ENCODE measurements at places on chromosomes 5 and 9.

DNA sequence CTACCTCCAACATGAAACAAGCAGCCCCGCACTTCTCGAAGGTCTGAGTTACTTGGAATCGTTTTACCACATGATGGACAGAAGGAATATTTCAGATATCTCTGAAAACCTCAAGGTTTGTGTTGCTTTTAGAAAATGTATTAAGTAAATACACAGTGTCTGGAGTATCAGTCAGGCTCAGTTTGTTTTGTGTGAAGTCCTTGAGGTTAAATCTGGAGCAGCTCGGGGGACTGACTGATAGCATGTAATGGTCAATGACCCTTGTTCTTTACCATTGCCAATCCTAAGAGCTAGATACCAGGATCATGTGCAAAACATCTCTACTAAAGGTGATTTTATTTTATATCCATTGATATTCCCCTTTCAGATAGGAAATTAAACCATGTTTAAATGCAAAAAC is 26.9 kb upstream of the LNPEP start:
- no peak for DNase-seq

DNA sequence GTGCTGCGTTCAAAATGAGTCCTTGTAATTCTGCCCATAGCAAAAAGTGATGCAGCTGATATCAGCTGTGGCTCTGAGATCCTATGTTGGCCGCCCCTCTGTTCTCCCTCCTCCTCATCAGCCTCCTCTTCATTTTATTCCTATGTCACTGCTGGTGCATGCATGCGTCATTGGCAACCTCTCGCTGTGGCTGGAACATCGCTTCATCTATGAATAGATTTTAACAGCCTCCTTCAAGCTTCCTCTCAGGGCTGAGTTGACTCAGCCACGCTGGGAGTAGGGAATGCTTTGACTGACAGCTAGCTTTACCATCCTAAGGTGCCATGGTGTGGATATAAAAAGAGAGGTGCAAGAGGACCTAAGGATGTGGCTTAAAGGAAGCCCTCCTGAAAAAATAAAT is 303.5 kb downstream of the PLK2 start:
- no peak for DNase-seq

- peak; percentile 70 for DNase-seq
These were observed at the start of gene NME5 for GRCh38 chr5:138138949-138139780. NME5 (minus strand) TSS chr5:138139428; CDS start chr5:138138780, 648 bp downstream.

- DNase-seq: no peak
These were observed 94.1 kb upstream of the FST start for GRCh38 chr5:53386341-53386740.

DNA sequence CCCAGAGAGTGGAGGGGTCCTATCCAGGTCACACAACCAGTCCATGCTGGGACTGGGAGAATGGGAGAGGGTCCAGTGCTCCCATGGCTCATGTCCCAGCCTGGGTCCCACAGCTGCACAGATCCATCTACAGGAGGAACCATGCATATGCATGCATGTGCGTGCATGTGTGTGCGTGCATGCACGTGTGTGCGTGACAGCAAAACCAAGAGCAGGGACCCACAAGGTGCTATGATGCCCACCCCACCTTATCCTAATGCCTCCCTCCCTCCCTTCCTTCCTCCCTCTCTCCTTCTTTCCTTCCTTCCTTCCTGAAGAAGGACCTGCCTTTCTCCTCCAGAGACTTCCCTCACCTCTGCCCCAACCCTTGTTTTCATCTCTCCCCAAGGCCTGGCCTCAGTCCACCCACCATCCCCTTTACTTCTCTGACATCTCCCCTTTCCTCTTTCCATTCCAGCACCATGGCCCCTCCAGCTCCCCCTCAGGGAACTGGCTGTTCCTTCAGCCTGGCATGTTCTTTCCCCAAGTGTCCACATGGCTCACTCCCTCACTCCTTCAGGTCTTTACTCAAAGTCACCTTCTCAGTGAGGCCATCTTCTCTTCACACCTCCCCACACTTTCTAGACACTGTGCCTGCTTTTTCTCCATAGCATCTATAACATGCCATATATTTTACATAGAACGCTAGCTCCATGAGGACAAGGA is 21.8 kb downstream of the AQP7 start:
- DNase-seq: no peak

DNA sequence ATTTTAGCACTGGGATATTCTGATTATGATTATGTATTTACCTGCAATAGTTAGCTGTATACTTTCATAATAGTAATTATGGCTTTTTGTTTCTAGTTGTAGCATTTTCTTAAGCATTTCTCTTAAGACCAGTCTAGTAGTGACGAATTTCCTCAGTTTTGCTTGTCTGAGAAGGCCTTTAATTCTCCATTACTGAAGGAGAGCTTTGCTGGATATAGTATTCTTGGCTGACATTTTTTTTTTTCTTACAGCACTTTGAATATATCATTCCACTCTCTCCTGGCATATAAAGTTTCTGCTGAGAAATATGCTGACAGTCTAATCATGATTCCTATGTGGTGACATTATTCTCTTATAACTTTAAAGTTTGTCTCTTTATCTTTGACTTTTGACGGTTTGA is 181.1 kb upstream of the DMRTA1 start:
- no peak for DNase-seq

DNA sequence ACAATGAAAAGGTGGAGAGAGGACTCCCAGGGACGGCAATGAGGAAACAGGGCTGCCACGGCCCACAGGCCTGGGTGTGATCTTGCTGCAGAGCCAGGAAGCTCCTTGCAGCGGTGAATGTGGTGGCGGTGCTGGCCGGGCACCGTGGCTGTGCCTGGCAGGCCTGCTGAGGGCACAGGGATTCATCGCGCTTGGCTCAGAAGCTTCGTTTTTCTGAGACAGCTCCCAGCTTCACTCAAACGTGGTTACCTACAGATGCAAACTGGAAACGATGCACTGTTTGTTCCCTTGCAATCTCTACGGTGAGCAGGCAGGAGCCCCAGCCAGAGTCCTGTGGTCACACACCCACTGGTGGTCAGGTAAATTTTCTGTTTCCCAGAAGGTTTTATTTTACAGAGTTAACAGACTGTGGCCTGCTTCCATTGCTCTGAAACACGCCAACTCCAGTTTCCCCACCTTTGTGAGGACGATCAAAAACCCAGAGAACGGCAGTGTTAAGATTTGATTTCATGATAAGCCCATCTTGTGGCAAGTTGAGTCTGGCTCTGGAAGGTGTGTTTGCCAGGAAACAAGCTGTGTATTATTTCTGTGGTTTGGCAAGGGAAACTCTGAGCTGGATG is 183.9 kb downstream of the AUH start:
- no peak for DNase-seq

- no peak for DNase-seq
These were observed 134.7 kb downstream of the SEMA5A start for GRCh38 chr5:9411142-9411541.

DNA sequence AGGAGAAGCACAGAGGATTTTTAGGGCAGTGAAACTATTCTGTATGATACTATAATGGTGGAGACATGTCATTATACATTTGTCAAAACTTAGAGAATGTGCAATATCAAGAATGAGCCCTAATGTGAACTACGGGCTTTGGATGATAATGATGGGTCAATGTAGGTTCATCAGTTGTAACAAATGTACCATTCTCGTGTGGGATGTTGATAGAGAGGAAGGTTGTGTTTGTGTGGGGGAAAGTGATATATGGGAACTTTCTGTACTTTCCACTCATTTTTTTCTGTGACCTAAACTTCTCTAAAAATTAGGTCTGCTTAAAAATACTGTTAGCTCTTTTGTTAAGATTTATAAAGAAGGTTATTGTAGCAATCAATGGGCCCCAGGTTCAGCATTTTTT is 138.9 kb downstream of the SPATA31D1 start:
- no peak for DNase-seq

- DNase-seq: no peak
These were observed 17.7 kb upstream of the ANXA1 start for GRCh38 chr9:73133921-73134407.

- no peak for DNase-seq
These were observed 58.9 kb upstream of the SLC30A5 start for GRCh38 chr5:69034898-69035297.

DNA sequence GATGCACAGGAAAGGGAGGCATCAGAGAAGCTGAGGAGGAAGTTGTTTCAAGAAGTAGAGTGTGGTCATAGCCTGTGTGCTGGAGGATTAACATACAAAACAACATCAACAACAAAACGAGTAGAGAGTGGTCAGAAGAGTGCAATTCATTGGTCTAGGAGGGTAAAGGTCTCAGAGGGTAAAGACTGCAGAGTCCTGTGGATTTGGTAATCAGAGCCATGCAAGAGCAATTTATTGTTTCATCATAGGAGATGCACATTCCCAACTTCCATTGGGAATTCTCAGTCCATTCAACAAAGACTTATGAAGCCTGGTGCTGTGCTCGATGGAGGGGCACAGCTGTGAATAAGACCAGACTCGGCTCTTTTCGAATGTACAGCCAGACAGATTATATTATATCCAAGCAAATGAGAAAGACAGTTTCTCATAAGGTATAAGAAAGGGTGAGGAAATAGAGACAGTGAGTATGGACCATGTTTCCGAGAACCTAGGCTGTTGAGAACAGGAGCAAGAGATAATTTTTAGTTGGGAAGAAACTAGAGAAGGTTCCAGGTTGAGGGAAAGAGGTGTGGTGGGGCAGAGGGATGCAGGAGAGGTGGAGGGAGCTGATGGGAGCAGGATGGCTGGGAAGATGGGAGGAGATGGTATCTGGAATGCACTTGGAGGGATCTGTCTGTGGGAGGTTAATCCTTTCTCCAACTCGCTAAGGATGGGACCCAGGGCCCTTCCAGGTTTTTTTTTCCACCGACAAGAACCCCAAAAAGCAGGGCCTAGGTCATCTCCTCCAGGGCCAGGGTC is 7.9 kb upstream of the MYORG start:
- no peak for DNase-seq

- DNase-seq: no peak
These were observed 32.9 kb downstream of the PRRX2 start for GRCh38 chr9:129698254-129698757.

DNA sequence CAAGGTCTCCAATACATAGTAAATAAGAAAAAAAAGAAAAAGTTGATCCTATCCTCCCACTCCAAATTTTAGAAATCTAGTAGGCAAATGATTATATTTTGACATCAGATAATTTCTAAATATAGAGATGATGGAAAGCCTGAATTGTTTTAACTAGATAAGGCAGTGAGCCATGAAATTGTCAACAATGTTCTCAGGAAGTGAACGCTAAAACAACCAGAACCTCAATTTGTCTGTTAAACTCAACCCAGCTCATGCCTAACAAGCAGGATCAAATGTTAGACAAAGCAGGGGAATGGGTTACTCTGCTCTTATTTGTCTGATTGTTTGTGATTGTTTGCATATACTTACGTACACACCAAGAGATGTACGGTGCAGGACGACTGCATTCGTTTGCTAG is 49.2 kb downstream of the ESM1 start:
- no peak for DNase-seq

GRCh38 chr5:76831110-76831452 is 12.3 kb downstream of the F2RL1 start:
- no peak for DNase-seq

- DNase-seq: no peak
These were observed 58.6 kb downstream of the CEP120 start for GRCh38 chr5:123364441-123365155.

DNA sequence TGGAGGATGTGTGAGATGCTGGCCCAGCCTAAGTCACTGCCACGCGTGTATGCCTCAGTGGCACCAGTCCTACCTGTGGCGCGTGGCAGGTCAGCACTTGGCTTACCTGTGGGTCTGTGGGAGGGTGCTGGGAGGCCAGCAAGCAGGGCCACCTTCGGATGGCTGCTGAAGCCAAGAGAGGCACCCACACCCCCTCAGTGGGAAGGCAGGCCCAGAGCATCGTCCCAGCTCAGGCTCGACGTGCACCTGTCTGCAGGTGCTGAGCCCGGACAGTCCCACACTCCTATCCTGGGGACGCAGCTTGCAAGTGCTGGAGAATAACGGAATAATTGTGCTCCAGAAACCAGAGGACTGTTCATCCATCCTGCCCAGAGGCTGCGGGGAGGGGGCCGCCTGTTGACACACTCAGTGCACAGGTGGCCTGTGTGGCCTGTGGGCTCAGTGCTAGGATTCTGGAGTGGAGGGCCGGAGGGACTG is 24.0 kb downstream of the NKD2 start:
- DNase-seq: no peak

GRCh38 chr9:70340572-70340971 is 73.9 kb downstream of the KLF9 start:
- no peak for DNase-seq

GRCh38 chr9:104866191-104866590 is 61.8 kb downstream of the ABCA1 start:
- no peak for DNase-seq

DNA sequence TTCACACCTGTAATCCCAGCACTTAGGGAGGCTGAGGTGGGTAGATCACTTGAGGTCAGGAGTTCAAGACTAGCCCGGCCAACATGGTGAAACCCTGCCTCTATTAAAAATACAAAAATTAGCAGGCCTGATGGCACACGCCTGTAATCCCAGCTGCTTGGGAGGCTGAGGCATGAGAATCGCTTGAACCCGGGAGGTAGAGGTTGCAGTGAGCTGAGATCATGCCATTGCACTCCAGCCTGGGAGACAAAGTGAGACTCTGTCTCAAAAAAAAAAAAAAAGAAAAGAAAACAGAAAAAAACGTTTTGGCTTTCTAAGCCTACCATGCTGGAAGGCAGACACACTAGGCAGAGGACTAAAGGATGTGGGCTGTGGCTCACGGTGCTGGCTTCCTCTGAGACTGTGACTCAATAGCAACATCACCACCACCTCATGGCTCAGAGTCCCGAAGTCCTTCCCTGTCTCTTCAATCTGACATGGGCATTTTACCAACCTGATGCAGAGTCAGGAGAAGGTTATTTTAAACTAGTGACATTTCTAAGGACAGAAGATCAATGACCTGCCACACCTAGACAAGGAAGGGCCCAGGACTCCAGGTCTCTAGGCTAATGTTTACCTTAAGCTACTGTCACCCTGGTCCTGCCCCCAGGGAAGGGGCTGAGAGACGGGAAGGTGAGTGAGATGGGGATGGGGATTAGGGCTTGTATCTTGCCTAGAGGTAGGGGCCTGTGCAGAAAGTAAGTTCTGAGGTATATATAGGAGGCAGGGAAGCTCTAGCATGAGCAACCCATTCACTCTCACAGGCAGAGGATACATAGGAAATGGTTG is 3.7 kb downstream of the ECSCR start:
- DNase-seq: no peak

DNA sequence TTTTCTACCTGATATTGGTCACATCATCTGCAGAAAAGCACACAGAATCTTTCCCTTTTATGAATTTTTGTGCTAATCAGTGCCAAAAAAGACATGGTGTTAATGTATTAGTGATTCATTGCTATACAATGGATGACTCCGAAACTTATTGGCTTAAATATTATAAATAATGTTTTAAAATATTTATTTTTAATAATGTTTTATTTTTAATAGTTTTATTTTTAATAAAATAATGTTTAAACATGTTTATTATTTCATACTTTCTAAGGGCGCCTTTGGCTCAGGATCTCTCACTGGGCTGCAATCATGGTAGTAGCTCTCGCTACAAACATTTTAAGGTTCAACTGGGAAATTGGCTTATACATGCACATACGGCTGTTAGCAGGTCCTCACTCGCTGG is 65.7 kb downstream of the CDH12 start:
- no peak for DNase-seq

- DNase-seq: no peak
These were observed 988.7 kb upstream of the ARRDC3 start for GRCh38 chr5:92371889-92372235.

GRCh38 chr5:110832683-110833082 is 93.9 kb downstream of the SLC25A46 start:
- no peak for DNase-seq

GRCh38 chr9:71758277-71758676 is 10.0 kb downstream of the CEMIP2 start:
- DNase-seq: peak; percentile 80

- DNase-seq: no peak
These were observed 494.9 kb upstream of the MEF2C start for GRCh38 chr5:89377767-89378455.

- DNase-seq: peak; percentile 75
These were observed 158.9 kb downstream of the RMI1 start for GRCh38 chr9:84139296-84140070.

Data from LNCaP clone FGC (cell line).